HEK293T (cell line): ENCODE measurements at places on chromosomes 7 and 10.

DNA sequence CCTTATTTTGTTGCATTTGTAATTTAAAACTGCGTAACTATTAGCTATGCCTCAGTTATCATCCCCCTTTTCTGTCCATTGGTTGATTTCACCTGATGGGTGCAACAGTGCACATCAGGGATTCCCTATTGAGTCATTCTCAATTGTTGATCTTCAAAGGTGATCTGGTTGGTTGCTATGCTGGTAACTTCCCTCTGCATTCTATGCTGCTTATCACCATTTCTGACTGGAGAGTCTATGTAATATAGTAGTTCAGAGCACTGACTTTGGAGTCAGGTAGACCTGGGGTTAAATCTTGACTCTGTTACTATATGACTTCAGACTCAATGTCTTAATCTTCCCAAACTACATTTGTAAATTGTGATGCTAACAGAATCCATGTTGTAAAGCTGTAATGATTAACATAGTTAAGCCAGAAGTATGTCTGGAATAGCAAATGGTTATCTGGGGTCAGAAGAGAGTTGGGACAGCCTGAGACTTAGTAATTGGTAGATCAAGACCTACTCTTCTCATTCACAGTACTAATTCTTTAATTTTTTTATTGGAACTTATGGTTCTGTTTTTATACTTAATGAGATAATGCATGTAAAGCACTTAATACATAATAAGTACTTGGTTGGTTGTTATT lies 38.1 kb downstream of the EXOC6 start:
- DNase-seq, result no peak

- DNase-seq, result no peak
Observed at GRCh38 chr7:78567836-78568235, 769.3 kb downstream of the PHTF2 start.

GRCh38 chr10:6145166-6145987 lies 56.5 kb downstream of the RBM17 start:
- DNase-seq, result peak; percentile 53

DNA sequence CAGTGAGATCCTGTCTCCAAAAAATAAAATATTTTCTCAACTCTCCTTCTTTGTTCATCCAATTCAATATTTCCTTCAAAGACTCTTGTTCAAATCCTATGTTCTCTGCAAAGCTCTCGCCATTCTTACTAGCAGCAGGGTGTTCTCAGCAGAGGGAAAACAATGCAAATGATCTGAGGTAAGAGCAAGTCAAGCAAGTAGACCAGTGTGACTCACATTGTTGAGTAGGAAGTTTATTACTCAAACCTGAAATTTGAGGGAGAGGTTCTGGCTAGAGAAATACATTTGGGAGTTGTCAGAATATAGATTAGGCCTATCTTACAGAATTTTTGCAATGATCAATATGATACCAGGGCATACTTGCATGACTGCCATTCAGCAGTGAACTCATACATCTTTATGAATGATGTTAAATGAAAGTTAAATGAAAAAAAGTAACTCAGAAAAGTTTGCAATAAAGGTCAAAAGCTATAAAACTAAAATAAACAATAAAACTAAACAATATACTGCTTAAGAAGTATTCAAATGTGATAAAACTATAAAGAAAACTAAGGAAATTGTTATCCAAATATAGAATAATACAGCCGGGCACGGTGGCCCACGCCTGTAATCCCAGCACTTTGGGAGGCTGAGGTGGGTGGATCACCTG lies 5.8 kb downstream of the IDE start:
- no peak for DNase-seq

GRCh38 chr7:295155-296154 lies 5.5 kb downstream of the FOXL3 start:
- DNase-seq, result no peak

GRCh38 chr10:104076743-104077160 lies 8.9 kb downstream of the COL17A1 start:
- DNase-seq, result peak; percentile 47
